ENCODE measurements at places on chromosomes 16 and 17.

GRCh38 chr16:19722981-19723380 is 4.9 kb downstream of the IQCK start:
- DNase-seq, result peak; percentile 8

- no peak for DNase-seq
These were observed 3.3 kb downstream of the ORMDL3 start for GRCh38 chr17:39923836-39924690.

DNA sequence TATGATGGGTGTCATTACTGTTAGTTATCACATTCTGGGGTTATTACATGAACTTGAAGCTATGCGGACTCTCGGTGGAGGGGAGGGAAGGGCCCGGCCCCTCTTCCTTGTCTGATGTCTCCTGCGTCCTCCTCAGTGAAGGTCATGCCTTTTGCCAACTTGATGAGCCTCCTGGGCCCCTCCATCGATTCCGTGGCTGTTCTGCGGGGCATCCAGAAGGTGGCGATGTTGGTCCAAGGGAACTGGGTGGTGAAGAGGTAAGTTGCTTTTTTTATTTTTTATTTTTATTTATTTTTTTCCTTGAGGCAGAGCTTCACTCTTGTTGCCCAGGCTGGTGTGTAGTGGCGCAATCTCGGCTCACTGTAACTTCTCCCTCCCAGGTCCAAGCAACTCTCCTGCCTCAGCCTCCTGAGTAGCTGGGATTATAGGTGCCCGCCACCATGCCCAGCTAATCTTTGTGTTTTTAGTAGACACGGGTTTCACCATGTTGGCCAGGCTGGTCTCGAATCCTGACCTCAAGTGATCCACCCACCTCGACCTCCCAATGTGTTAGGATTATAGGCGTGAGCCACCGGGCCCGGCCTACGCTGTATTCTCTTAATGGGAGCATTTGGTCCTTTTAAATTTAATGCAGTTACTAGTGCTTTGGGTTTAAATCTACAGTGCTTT is 21.6 kb downstream of the POLR3E start:
- DNase-seq, result peak; percentile 70

- DNase-seq, result peak; percentile 56
These were observed 20.5 kb downstream of the SLC7A6 start for GRCh38 chr16:68284847-68285246.

DNA sequence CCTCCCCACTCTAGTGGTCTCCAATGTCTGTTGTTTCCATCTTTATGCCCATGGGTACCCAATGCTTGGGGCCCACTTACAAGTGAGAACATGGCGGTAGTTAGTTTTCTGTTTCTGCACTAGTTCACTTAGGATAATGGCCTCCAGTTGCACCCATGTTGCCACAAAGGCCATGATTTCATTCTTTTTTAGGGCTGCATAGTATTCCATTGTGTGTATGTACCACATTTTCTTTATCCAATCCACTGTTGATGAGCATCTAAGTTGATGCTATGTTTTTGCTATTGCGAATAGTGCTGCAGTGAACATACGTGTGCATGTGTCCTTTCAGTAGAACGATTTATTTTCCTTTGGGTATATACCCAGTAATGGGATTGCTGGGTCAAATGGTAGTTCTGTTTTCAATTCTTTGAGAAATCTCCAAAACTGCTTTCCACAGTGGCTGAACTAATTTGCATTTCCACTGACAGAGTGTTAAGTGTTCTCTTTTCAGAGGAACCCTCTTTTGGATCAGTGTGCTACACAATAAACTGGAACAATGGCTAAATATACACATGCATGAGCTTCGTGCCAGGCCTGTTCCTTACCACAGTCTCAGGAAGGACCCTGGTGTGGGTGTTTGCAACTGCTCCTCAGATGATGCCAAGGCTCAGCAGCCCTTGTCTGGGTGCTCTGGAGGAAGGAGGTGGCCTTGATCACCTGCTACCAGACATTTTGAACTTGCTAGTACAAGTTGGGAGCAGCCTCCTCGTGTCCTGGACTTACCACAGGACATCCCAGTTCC is 34.4 kb downstream of the KNOP1 start:
- DNase-seq, result no peak

DNA sequence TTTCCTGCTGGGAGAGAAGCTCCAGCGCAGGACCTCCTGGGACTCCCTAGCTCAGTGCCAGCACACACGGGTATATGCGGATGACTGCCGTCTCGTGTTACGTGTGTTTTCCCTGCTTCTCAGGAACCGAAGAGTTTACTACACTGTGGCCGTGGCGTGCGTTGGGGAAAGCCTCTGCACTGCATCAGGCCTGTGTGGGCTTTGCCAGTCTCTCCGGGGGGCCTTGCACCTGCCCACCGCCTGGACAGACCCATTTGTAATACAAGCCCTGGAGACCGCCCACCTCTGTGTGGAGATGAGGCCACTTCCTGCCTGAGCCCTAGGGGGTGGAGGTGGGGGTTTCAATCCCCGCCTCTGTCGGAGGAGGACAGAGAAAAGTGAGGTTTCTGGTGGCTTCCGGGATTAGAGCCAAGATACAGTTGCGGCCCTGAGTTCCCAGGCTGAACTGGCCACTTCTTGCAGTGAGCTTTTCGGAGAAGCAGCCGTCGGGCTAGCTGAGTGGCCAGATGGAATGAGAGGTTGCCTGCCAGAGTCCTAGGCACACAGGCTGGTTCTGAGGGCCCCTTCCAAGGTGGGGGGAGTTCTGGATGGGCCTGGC is 43.4 kb upstream of the GSE1 start:
- DNase-seq, result peak; percentile 91

Data from OCI-M1 (cell line).